ENCODE measurements at places on chromosomes 1 and 21.

GRCh38 chr1:154574716-154575115 is 7.1 kb downstream of the CHRNB2 start:
- DNase-seq: no peak

DNA sequence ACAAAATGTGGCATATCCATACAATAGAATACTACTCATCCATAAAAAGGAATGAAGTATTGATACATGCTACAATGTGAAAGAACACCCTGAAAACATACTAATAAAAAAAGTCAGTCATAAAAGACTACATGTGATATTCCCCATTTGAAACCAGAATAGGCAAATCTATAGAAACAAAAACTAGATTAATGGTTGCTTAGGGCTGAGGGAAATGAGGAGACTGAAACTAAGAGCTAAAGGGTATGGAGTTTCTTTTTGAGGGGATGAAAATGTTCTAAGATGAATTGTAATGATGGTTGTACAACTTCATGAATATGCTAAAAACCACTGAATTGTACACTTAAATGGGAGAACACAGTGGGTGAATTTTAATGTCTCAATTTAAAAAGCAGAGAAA is 50.9 kb downstream of the ACBD6 start:
- no peak for DNase-seq

DNA sequence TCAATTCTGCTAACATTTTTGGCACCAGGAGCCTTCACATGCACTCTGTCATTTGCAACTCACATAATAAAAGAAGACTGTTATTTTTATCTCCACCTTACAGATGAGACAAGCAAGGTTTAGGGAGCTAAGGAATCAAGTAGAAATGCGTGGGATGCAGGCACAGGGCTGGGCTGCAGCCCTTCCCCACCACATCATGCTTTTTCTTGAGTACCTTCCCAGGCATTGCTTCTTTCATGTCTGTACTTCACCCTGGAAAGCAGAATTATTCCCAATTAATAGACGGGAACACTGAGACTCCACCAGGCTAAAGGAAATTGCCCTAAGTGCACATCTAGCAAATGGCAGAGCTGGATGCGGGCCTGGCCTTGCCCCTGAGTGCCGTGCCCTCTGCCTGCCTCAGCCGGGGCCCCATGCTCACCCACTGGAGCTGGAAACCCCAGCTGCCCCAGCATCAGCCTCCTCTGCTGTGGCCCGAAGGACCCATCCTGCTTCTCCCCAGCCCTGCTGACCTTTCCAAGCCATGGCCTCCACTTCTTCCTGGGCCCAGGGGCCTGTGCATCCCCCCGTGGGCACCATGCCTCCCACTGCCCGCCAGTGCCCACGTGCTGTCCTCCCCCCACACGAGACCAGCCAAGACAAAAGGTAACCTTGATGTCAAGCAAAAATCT is 257.5 kb downstream of the TOMM20 start:
- no peak for DNase-seq

- DNase-seq: peak; percentile 7
These were observed 1.2 kb downstream of the SCAF4 start for GRCh38 chr21:31730712-31731055.

GRCh38 chr1:52423771-52424170 is 19.4 kb downstream of the PRPF38A start:
- DNase-seq: no peak

All from NCI-H1436 (cell line).